ENCODE measurements at places on chromosomes 7 and 10.

DNA sequence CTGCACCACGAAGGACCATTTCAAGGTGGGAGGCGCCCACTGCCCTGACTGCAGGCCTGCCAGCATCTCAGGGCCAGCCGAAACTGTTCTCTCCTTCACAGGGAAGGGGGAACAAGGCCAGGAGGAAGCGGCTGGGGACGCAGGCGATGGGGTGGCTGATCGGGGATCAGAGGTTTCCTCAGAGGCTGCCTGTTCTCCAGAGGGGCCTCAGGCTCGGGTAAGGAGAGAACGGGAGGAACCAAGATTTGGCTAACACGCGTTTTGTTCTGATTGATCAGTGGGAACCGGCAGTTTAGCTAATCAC lies 87.9 kb downstream of the DIP2C start:
- DNase-seq: no peak

DNA sequence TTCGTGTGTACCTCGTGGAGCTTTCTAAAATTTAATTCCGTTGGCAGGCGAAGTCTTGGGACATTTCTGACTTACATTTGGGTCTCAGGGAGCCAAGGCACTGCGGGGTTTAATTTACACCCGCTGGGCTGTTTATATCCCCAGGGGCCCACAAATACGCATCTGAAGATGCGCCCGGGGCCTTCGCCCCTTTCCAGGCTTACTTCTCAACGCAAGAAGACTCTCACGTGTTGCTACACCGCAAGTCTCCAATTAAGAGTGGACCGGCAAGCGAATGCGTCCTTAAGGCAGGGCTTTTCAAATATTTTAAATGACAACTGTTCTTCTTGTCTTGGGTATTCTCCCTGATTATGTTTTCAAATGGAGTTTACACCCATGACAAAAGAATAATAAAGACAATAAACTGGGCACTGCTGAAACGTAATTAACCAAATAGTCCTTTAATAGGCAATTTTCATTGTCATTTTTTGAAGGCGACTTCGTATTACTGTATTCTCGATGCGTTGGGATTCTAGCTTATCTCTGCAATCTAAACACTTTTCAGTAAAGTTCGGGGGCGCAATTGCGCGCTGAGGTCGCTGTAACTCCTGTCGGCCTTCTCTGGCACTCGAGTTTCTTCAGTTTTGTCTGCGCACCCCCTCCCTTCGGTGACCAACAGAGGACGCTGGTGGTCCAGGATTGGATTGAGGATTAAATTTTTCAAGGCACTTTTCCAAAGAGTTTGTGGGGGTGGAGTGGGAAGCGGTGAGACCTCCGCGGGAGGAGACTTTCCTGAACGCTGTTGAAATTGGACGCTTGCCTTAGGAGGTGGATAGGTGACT lies 837 bp upstream of the IGFBP3 start:
- peak; percentile 88 for DNase-seq

DNA sequence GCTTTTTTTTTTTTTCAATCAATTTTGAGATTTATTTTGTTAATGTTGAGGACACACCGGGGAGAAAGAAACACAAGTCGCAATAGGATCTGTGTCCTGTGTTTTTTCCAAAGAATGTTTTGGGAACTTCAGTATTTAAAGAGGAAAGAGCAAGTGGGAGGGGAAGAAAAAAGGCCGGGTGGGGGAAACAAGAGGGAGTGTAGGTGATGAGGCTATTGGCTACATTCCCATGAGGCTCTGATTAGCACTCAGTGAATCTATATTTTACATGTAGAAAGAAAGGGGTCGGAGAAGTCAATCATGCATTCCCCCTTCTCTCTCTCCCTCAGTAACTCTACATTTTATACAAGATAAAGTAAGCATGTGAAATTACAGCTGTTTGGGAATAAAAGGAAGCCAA lies 4.1 kb downstream of the ZNF680 start:
- no peak for DNase-seq

DNA sequence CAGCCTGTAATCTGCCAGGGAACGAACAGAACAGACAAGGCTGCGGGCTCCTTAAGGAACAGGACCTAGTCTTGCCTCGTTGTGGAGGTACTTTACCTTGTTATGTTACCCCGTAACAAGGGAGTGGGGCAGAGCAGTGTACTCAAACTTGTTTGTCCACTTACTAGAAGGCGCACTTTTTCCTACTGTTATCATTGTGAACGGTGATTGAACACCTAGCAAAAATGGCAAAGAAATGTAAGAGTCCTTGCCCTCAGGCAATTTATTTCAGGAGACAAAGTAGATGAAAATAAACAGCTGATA lies 620 bp upstream of the IMPDH1 start:
- peak; percentile 43 for DNase-seq

- no peak for DNase-seq
Measured at GRCh38 chr10:133336577-133337369, at the start of gene CALY. Gene CALY, minus strand, starts transcription at chr10:133336896. Its CDS starts 7,907 bp downstream, at chr10:133328989.

GRCh38 chr7:98878365-98879197 lies at the start of gene TRRAP:
Gene TRRAP, plus strand, starts transcription at chr7:98878532. Its CDS starts 2,619 bp downstream, at chr7:98881151.
- peak; percentile 55 for DNase-seq

DNA sequence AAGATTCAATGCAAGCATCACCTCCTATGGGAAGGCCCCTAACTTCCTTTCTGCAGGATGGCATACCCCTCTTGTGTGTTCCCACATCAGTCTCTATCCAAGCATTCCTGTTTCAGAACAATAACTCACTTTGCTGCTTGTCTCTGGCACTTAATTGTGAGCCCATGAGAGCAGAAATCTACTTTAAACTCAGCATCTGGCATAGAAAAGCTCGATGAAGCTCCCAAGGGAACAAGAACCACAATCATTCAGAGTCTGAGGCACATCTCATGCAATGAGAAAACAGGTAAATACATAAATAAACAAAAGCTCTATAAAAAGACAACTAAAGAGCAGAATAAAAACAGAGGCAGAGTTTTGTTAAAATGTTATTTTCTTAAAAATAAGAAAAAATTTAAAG lies 66.2 kb downstream of the VPS41 start:
- DNase-seq: no peak

- DNase-seq: no peak
Measured at GRCh38 chr7:125119559-125120115, 190.0 kb upstream of the POT1 start.

- no peak for DNase-seq
Measured at GRCh38 chr10:113631684-113632367, 32.0 kb downstream of the NRAP start.

DNA sequence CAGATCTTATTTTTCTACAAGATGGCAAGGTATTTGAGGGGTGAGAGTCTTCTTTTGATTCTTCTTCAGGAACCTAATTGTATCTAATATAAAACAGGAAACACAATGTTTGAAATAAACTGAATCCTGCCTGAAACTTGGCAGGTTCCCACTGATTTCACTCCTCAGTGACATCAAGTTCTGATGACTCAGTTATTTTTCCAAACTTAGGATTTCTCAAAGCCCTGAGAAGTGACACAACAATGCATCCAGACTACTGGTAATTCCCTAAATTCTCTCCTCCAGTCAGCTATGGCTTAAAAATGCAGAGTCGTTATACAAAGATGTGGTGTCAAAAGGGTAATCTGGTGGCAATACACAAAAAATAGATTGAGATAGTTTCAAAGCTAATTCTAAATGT lies 80.9 kb downstream of the ABLIM1 start:
- DNase-seq: no peak

DNA sequence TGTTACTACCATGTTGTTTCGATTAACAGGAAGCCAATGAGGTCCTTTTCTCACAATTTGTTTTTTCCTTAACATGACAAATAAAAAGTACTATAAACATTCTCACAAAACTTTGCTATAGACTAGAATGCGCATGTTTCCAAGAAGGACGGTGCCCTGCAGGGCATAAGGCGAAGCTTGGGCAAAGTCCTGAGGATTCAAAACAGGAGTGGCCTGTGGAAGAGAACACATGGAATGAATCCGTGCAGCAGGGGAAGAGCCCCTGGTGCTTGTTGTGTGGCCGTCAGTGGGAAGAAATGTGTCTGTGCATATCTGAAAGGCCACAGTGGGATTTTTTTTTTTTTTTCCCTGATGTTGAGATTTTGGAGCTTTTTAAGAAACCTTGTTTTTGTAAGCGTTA lies 67.6 kb downstream of the ITGA8 start:
- DNase-seq: peak; percentile 0

DNA sequence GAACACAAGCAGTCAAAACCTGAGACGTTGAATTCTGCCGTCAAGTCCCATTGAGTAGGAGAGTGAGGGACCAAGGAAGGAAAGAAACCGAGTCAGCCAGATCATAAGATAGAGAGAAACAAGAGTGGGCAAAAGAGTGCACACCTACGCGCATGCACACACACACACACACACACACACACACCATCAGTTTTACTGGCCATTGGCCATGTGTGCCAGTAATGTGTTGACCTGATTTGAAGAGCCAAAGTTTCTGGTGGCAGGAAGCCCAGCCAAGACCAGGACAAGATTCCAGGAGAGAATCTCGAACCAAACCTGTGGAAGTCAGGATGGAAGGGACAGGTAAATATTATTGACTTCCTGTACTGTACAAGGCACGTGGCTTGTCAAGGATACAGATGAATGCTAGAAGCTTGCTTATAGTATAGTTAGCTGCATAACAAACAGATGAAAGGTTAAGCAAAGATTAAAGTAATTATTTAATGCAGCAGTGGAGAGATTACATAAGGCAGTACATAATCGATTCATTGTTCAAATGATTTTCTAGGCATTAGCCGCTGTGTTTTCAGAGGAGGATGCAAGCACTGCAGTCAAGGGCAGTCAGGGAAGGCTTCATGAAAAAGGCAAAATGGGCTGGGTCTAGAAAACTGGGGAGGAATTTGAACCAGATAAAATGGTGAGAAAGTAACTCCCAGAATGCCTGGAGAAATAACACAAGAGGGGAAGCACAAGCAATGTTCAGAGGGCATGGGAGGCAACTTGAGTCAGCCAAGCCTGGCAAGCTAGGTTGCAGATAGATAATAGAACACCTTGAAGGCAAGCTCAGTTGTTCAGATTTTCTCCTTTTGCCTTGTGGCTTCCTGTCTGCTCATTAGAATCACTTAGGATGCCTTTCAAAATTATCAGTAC lies 2.7 kb upstream of the HYCC1 start:
- no peak for DNase-seq

- peak; percentile 9 for DNase-seq
Measured at GRCh38 chr10:6239213-6239991, 36.7 kb downstream of the PFKFB3 start.

GRCh38 chr10:61801484-61801883 lies 100.0 kb upstream of the ARID5B start:
- DNase-seq: peak; percentile 48

- DNase-seq: no peak
Measured at GRCh38 chr7:48380921-48381320, 209.7 kb downstream of the ABCA13 start.

DNA sequence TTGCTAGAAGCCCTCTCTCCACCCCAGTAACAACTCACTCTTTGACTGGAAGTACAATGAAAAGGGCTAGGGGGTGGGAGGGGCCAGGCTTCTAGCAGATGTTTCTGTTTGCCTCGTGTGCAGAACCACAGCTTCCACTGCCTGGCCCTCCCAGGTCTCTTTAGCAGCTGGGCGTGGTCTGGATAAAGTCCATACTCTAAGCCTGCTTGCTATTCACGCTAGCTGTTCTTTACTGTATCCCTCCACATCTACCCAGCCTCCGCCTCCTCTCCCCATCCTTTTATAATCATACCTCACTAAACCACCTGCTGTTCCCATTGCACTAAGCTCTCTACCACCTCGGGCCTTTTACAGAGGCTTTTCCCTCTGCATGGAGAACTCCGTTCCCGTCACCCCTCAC lies 288.8 kb downstream of the CAMK1D start:
- DNase-seq: peak; percentile 25

GRCh38 chr10:73467206-73467605 lies 28.6 kb downstream of the PPP3CB start:
- no peak for DNase-seq

DNA sequence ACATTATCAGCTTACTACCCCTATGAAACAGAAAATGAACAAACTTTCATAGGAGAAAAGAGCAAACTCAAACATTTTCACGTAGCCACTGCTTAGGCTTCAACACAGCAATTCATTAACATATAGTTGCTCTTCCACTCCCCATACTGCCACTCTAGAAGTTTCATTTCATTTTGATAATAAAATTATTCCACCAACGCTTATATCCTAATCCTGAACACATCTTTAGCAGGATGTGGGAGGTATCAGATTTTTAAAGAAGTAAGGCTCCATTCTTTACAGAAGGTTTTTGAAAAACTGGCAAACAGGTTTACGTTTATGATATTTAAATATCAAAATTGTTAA lies 77.5 kb upstream of the ANK3 start:
- no peak for DNase-seq

DNA sequence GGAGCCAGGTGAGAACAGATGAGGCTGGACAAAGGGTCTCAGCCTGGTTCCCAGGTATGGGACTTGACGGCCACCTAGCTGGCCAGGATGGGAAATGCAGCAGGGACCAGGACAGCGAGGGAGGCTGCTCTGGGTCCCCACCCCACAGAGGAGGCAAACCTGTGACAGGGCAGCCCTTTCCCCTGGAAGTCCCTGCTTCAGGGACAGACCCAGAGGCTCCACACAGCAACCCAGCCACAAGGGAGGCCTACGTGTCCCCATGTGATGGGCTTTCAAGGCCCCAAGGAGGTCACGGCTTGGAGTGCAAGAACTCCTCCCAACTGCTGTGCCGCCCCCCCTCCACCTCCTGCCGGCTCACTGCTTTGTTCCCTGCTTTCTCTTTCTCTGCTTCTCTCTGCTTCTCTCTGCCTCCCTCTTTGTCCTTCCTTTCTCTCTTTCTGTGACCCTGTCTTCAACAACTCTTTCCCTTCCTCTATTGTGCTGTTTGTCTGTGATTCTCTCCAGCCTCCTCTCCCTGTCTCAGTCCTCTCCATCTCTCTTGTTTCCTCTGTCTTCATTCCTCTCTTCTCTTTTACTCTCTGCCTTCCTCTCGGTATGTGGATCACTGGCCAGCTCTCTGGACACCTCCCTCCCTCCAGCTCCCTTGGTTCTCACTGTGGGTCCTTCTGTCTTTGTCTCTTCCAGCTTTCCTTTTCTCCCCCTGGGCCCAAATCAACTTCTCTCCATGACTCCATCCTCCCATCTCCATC lies 9.6 kb upstream of the EIF5AL1 start:
- DNase-seq: no peak

DNA sequence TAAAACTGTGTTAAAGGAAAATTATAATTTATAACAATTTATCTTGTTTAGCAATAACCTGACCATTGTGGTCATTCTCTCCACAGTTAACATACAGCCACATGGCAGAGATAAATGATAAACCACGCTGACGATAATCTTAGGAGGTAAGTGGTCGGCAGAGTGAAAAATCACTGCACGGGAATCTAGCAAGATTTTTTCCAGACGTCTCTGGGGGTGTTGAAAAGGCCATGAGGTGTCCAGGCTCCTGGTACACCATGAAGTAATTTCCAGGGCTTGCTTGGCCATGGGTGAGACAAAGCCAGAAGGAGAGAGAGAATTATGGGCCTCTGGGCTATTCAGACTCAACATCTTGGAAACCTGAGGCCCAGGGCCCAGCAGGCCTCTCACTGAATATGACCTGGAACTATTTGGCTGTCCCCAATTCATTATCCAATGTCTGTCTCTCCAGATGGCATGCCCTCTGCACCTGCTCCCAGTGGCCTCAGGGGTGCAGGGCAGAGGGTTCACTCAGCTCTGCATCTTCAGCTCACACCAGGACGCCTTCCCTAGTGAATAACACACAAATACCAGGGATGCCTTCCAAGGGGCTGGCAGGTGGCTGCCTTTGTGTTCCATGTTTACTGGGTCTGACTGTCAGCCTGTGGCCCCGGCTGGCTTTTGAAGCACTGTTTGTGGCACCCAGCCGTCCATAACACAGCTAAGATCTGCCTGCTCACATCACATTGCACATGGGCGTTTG lies 590.4 kb upstream of the PFKP start:
- no peak for DNase-seq

GRCh38 chr10:34574353-34574934 lies 240.7 kb downstream of the PARD3 start:
- DNase-seq: peak; percentile 43
